GM12864 (cell line): ENCODE measurements at places on chromosomes 12 and 14.

DNA sequence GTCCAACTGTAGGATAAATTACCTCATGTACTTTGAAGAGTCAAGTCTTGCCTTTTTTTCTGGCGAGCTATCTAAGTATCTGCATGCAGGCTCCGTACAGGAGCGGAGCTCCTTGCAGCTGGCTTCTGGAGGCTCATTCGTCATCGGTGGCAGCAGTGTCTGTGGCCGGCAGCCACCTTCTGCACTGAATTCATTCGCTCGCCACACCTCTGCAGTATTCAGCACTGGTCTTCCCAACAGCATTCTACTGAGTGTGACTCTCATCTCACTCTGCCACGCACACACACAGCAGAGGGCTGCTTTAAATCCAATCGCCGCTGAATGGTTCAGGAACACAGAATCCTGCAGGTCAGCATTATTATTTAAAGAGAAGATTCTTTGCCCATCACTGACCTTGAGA is 200.0 kb downstream of the GLT1D1 start:
- no peak for DNase-seq

DNA sequence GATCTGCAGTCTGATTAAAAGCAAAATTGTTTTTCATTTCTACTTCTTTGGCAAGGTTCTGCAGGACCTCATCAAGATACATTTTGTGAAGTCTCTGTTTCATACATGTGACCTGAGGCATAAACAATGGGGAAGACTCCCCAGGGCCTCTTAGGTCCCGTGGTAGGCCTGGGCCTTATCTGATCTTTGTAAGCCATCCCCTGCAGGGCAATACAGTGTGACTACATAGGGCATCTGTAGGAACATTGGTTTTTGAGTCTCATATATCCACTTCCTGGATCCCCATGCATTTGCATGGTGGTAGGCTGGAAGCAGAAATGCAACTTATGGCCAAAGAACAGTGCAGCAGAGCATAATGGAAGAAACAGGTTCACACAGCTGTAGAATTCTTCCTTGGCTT is 6.0 kb downstream of the FAR2 start:
- DNase-seq: no peak

GRCh38 chr12:4289998-4290790 is 16.6 kb downstream of the CCND2 start:
- DNase-seq: no peak

DNA sequence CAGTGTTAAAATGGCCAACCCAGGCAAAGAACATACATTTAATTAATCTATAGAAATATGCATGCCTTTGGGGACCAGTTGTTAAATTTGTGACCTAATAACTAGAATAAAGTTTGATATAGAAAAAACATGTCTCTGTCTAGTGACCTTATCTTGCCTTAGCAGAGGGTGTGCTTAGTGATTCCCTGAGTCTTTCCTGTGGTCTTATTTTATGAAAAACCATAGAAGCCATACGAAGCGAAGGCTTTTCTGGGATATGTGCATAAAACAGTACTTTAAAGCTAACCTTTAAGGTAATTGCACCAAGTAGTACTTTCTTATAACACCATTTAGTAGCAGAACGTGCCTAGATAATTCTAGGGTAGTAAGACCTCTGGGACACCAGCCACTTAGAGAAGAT is 379.4 kb downstream of the ZFP36L1 start:
- DNase-seq: no peak

DNA sequence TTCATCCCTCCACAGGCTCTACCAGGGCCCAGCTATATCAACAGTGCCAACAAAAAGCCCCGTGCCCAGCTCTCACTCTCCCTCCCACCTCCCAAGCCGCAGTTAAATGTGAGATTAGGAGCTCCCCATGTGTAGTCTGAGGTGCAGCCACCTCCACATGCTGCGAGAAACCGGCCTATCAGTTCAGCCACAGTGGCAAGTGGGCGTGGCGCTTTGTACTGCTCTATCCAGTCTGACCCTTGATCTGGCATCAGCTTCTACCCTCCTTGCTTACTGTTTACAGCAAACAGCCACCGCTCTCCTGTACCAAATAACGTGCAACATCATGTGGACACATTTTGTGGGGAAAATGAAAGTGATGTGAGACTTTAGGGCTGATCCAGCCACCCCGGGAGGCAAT is 1.7 kb downstream of the PLEK2 start:
- no peak for DNase-seq

GRCh38 chr14:28407996-28408395 is 358.6 kb upstream of the FOXG1 start:
- DNase-seq: no peak
